Endodermal cell (in vitro differentiated cells): ENCODE measurements at places on chromosomes 13 and 19. TPM values are rescaled to one million over a fixed set of nuclear protein-coding genes. Genes with fewer than 3 reads are reported as not detected.

The MAG gene
- total RNA-seq = not detected in 3 replicates

The BABAM1 gene
- 136 and 138 TPM in 2 replicates for total RNA-seq

The CERS4 gene
- total RNA-seq = 73.2 to 85.2 TPM (median 76.9 TPM) in 3 replicates

The MAMSTR gene
- 2.3 to 3.5 TPM (median 2.6 TPM) in 3 replicates for total RNA-seq

The ARID3A gene
- total RNA-seq = 119 to 126 TPM (median 121 TPM) in 3 replicates

- H3K27me3 ChIP-seq = peaks cover 54% of the 10 kb centered on the region
- no peak within 1 kb of the TSS for H3K27ac ChIP-seq
These were observed at the start of gene MTUS2 for GRCh38 chr13:28820099-28821051. MTUS2 (plus strand) TSS chr13:28820339.

DNA sequence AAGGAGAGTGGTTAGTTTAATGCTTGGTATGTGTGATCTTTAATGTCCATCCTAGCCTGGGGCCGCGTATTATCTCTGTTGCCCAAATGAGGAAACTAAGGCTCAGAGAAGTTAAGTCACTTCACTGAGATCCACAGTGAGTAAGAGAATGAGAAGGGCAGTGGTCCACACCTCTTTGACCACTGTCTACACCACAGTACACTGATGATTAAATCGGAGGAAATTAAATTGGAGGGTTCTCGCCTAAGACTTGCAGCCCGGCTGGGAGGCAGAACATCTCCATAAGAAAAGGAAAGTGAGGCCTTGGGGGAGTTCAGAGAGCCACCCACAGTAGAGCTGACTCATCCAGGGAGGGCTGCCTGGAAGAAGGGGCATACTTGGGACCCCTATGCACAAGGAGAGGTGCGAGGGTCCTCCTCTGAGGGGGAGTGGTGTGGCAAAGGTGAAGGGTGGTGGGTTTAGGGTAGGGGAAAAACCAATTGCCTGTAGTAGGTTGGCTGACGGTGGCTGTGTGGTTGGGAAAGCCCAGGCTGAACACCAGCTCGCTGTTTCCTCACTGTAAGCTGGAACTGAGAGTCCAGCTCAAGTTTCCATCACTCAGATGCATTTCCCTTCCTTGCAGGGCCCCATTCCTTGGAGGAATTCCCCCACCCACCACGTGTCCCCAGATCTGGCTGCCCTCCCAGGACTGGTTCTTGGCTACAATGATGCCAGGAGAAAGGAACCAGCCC, 15.0 kb upstream of the DHRS12 start:
- H3K4me1 ChIP-seq = no peaks in the 10 kb centered on the region
- H3K27ac ChIP-seq = no peak overlapping the region
- H3K27me3 ChIP-seq = no peaks in the 10 kb centered on the region
- no peak overlapping the region for H3K4me3 ChIP-seq
- no peak for DNase-seq

- DNase-seq = peak; percentile 17
- no peaks in the 10 kb centered on the region for H3K36me3 ChIP-seq
- H3K4me3 ChIP-seq = no peak overlapping the region
- no peaks in the 10 kb centered on the region for H3K4me1 ChIP-seq
These were observed 153.7 kb upstream of the VSTM2B start for GRCh38 chr19:29372091-29372415.

- H3K36me3 ChIP-seq = no peaks in the 10 kb centered on the region
- H3K4me1 ChIP-seq = no peaks in the 10 kb centered on the region
These were observed 4.3 kb upstream of the ACP5 start for GRCh38 chr19:11581740-11582139.

GRCh38 chr19:44841231-44841630, 4.9 kb upstream of the NECTIN2 start:
- H3K36me3 ChIP-seq = no peaks in the 10 kb centered on the region
- H3K27ac ChIP-seq = no peak overlapping the region
- H3K27me3 ChIP-seq = no peaks in the 10 kb centered on the region
- DNase-seq = no peak
- no peak overlapping the region for H3K4me3 ChIP-seq
- H3K4me1 ChIP-seq = no peaks in the 10 kb centered on the region

DNA sequence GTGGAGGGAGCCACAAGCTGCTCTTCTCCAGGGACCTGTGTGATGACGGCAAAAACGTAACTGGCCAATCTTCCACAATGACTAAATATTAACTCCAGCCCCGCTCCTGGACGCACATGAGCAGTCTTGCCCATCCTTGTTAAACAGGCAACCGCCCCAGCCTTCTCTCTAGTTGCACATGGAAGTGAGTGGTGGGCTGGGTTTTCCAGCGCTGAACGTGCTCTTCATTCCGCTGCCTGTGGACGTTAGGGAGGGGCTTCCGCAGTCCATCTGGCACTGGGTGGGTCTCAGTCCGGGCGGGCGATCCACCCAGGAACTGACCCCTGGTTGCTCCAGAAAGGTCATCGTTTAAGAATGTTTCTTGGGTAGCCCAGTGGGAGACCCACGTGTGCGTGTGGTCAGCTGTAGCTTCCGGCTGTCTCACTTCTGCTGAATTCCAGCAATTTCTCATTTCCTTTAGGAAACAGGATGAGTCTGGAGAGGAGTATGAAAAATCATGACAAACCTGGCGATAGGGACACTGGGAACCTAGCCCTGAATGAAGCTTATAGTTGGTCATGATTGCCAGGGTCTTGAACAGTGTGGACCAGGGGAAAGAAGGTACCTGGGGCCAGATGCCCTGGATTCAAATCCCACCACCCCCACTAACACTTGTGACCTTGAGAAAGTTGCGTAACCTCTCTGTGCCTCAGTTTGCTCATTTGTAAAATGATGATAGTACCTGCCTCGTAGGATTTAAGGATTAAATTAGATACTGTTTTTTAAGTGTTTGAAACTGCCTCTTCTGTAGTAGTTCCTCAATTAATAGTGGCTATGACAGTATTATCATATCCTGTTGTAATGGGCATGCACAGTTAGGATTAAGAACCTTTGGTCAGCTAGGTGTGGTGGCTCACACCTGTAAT, 92.6 kb downstream of the SIPA1L3 start:
- no peaks in the 10 kb centered on the region for H3K36me3 ChIP-seq
- no peaks in the 10 kb centered on the region for H3K27me3 ChIP-seq
- H3K4me1 ChIP-seq = peaks cover 1% of the 10 kb centered on the region
- no peak for DNase-seq

- no peak overlapping the region for H3K4me3 ChIP-seq
- H3K36me3 ChIP-seq = no peaks in the 10 kb centered on the region
- DNase-seq = no peak
- H3K27me3 ChIP-seq = no peaks in the 10 kb centered on the region
These were observed 888.9 kb downstream of the SLITRK1 start for GRCh38 chr13:82993417-82993816.

- no peaks in the 10 kb centered on the region for H3K27me3 ChIP-seq
- H3K4me1 ChIP-seq = no peaks in the 10 kb centered on the region
- H3K27ac ChIP-seq = no peak overlapping the region
- DNase-seq = no peak
These were observed 46.2 kb downstream of the SKA3 start for GRCh38 chr13:21130116-21130515.

DNA sequence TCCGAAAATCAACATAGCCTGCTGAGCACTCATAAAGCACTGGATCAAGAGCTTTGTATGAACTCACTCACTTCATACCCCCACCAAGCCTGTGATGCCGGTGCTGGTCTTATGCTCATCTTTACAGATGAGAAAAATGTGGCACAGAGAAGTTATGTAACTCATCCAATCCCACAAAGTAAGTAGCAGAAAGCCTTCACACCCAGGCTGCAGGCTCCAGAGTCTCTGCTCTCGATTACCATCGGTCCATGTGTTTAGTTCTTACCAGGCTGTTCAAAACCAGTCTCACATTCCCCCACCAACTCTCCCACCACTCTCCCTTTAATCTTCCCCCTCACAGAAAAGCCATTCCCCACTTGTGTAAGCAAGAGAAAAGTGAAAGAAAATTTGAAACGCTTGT, 276.0 kb downstream of the DNAJC15 start:
- no peaks in the 10 kb centered on the region for H3K36me3 ChIP-seq
- H3K4me3 ChIP-seq = no peak overlapping the region
- no peaks in the 10 kb centered on the region for H3K4me1 ChIP-seq
- no peak overlapping the region for H3K27ac ChIP-seq
- no peak for DNase-seq

- no peak overlapping the region for H3K27ac ChIP-seq
- DNase-seq = no peak
- H3K36me3 ChIP-seq = no peaks in the 10 kb centered on the region
- no peak overlapping the region for H3K4me3 ChIP-seq
- H3K27me3 ChIP-seq = no peaks in the 10 kb centered on the region
These were observed 625.2 kb downstream of the DIAPH3 start for GRCh38 chr13:59538512-59538911.

- peak overlapping the region; percentile 75 for H3K27ac ChIP-seq
- H3K4me3 ChIP-seq = peak overlapping the region; percentile 76
- H3K27me3 ChIP-seq = no peaks in the 10 kb centered on the region
- no peaks in the 10 kb centered on the region for H3K36me3 ChIP-seq
- peak; percentile 99 for DNase-seq
These were observed 6.1 kb upstream of the LMNB2 start for GRCh38 chr19:2462635-2463421.

DNA sequence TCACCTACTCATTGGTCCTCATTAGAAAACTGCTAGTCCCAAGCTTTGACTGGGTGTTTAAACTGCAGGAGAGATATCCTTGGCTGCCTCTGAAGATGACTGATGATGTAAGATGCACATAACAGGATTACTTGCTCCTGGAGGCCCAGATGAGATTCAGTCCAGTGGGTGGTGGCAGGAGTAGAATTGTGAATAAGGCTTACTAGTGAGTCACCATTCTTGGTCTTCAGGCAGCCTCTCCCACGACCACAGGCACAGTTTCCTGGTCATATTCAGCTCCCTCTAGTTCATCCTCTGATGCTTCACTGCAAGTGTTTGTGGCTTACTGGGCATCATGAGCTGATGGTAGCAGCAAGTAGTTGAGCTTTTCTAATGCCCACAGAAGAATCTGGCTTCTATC, 12.1 kb downstream of the SERTM1 start:
- no peak overlapping the region for H3K4me3 ChIP-seq
- no peak for DNase-seq
- H3K4me1 ChIP-seq = no peaks in the 10 kb centered on the region
- no peaks in the 10 kb centered on the region for H3K27me3 ChIP-seq
- no peaks in the 10 kb centered on the region for H3K36me3 ChIP-seq

- H3K4me3 ChIP-seq = no peak overlapping the region
- H3K27ac ChIP-seq = no peak overlapping the region
- no peaks in the 10 kb centered on the region for H3K27me3 ChIP-seq
- no peak for DNase-seq
- peaks cover 88% of the 10 kb centered on the region for H3K36me3 ChIP-seq
- no peaks in the 10 kb centered on the region for H3K4me1 ChIP-seq
These were observed 22.0 kb downstream of the SIN3B start for GRCh38 chr19:16851031-16851712.

DNA sequence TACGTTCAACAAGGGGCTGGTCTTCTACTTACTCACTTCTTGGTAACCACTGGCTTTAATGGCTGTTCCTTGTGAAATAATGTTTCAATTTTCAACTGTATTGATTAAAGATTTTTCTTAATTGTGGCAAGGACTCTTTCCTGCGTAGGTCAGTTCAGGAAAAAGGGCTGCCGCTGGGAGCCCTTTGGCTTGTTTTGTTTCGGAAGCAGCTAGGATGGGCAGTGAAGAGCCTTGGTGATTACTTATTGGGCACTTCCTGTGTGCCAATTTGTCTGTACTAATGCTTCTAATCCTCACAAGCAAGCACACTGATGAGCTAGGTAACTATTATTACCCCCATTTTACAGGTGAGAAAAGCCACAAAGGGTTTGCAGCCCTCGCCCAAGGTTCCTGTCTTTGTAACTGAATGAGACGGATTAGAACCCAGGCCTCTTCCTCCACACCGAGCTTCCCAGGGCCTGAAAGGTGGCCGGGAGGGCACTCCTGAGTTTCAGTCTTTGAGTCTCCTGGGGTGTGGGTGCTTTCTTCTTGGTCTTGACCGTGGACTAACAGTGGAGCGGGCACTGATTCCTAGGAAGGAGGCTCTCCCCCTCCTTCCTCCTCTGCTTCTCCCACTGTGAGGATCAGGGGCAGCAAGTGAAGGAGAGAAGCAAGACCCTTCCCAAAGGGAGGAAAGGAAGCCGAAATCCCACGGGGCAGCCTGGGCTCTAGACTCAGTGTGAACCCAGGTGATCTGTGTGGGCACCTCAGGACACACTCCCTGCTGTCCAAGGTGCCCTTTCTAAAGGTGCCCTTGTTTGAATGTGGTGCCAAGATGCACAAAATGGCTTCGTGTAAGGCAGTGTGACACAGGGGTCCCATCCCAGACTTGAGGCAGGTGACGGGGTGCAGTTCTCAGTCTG, 3.7 kb downstream of the COL4A2 start:
- no peaks in the 10 kb centered on the region for H3K27me3 ChIP-seq
- peak; percentile 32 for DNase-seq
- H3K4me3 ChIP-seq = peak overlapping the region; percentile 92

DNA sequence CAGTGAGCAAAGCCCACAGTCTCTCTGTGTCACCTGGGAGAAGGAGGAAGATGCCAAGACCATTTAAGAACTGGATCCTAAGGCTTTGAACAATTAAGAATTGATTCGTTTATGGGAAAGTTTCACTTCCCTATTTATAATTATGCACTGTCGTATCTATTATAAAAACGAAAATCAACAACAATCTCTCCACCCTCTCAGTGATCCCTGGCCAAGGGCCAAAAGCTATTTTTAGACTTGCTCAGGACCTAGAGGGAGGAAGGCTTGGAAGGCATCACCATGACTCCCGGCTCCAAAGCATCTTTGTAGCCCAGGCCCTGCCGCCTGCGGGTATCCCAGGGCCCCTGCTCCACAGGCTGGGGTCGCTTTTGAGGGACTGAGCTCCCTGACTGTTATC, 1.3 kb downstream of the RHPN2 start:
- H3K36me3 ChIP-seq = peaks cover 4% of the 10 kb centered on the region
- no peaks in the 10 kb centered on the region for H3K4me1 ChIP-seq
- no peak for DNase-seq
- H3K27me3 ChIP-seq = no peaks in the 10 kb centered on the region
- no peak overlapping the region for H3K27ac ChIP-seq

- H3K4me1 ChIP-seq = no peaks in the 10 kb centered on the region
- no peak overlapping the region for H3K4me3 ChIP-seq
- H3K36me3 ChIP-seq = no peaks in the 10 kb centered on the region
- no peak for DNase-seq
- no peak overlapping the region for H3K27ac ChIP-seq
These were observed 14.2 kb upstream of the PDX1 start for GRCh38 chr13:27905650-27906049.

DNA sequence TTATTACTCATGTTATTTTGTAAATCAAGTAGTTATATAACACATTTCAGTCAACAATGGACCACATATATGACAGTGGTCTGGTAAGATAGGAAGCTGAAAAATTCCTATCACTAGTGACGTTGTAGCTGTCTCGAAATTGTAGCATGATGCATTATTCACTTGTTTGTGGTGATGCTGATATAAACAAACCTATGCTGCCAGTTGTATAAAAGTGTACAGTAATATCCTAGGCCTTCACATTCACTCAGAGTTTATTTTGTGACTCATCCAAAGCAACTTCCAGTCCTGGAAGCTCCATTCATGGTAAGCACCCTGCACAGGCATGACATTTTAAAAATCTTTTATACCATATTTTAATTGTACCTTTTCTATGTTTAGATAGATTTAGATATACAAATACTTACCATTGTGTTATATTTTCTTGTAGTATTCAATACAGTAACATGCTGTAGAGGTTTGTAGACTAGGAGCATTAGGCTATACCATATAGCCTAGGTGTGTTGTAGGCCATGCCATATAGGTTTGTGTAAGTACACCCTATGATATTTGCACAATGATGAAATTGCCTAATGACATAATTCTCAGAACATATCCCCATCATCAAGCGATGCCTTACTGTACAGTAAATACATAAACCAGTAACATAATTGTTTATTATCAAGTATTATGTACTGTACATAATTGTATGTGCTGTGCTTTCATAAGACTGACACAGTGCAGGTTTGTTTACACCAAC, 49.3 kb downstream of the IFT88 start:
- no peak overlapping the region for H3K4me3 ChIP-seq
- no peaks in the 10 kb centered on the region for H3K27me3 ChIP-seq
- H3K4me1 ChIP-seq = no peaks in the 10 kb centered on the region
